Karpas-422 (cell line): ENCODE measurements at places on chromosomes 4 and X.

DNA sequence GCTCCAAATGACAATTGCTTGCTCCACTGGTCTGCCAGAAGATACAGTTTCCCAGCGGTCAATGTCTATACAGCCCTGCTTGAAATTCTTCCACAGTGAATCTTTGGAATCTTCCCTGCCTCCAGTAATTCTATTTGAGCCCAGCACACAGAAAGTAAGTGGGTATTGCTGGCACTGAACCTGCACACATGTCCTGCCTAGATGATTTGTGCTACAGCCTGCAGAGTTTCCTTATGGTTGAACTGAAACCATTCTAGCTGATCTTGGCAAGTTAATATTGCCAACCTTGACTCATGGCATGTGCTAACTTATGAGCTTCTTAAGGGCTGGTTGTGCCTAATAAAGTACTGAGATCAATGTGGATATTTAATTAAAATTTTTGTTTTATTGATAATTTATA lies 553.8 kb upstream of the GNPDA2 start:
- no peak for DNase-seq

DNA sequence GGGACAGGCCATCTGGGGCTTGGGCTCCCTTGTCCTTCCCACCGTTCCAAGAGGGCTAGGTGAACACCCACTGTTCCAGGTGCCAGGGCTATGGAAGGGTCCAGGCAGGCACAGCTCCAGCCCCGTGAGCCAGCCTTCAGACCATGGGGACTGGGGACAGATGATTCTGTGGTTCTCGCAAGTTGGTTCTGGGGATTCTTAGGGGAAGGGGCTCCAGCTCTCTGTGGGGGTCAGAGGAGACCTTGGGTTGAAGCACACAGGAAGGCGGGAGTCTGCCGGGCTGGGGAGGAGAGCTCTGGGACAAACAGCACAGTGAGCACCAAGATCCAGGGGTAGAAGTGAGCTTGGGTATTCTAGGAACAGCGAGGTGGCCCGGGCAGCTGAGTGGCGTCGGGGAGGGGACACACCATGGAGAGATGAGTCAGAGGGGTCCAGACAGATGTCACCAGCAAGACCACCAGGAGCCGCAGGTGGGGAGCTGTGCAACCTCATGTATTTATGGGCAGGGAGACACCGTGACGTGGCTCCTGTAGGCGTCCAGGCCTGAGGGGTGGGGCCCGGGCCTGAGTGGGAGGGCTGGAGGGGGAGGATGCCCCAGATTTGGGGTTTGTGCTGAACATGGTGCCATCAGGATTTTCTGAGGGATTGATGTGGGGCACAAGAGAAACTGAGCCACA lies 48.8 kb upstream of the HMX1 start:
- no peak for DNase-seq

DNA sequence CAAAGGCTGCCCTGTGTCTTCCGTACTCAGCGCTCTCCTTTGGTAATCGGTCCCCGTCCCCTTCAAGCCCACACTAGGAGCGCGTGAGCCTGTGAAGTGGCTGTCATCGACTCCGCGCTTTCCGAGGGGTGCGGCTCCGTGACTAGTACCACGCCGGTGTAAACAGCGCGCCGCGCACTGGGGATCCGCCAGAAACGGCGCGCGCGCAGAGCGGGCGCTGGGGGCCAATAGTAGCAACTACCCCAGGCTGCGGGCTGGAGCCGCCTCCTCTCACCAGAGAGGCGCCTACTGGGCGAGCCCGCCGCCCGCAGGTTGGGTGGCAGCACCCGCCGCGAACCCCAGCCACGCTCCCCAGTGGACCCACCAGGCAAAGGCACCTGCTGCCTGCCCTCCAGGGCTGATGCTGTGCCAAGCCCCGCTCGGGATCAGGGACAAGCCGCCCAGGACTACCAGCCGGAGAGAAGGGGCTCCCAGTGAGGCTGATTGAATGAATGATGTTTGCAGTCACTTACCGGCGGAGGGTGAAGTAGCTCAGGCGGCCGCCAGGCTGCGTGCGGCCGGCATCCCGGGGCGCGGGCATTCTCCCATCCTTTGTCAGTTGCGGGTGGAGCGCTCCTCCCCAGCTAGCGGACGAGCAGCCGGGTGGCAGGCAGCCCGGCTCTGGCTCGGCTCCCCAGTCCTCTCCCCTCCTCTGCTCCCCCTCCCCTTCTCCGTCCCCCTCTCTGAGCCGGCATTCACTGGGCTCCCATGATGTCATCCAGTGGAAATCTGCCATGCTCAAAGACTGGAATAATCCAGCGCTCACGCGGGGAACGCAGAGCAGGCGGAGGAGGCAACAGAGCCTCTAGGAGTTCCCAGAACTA lies 370.3 kb upstream of the SMIM31 start:
- DNase-seq: no peak

DNA sequence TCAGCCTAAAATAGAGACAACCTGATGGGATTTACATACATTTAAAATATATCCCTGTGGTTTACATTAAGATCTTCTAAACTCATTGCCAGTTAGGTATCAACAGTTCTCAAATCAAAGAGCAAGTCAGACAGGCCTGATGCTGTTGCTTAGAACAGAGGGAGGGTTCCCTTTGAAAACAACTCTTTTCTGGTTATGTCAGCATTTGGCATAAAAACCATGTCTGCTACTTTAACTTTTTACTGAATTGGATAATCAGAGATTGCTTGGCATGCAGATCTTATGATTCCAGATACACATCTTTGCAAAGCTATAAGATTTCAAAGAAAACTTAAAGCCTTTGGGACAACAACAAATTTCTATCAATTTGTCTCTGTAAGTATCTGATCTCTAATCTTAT lies 140.8 kb downstream of the CPE start:
- DNase-seq: no peak

DNA sequence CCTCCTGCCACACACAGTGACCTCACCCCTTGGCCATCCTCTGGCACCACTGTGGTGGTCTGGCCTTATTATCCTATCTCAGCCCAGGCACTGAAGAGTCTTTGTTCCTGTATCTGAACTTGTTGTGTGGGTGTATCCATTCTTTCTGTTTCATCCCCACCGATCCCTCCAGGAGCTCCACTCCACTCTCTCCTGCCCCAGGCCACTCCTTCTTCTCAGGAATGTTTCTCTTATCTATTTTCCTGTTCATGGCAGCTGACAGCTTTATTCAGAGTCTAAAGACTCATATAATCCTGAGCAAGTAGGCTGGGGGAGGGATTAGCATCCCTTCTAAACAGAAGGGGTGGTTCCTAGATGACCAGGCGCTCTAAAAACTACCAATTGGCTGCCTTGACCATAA lies 150.0 kb downstream of the ANAPC10 start:
- no peak for DNase-seq

DNA sequence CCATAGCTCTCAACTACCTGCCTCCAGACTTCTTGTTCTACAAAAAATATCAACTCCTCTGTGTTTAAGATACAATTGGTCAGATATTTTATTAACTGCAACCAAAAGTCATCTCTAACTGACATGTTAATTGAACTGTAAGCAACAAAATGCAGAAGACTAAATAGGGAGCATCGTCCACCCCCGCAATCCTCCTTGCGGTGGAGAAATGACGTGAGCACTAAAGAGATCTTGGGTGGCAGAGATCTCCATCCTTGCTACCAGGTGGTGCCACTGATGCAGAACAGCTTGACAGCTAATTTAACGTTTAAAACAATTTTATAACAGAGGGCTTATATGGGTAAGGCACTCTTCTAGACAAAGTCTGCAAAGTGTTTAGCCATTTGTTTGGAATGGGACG lies 164.4 kb upstream of the FTHL17 start:
- no peak for DNase-seq
